ENCODE measurements at places on chromosomes 16 and 17.

DNA sequence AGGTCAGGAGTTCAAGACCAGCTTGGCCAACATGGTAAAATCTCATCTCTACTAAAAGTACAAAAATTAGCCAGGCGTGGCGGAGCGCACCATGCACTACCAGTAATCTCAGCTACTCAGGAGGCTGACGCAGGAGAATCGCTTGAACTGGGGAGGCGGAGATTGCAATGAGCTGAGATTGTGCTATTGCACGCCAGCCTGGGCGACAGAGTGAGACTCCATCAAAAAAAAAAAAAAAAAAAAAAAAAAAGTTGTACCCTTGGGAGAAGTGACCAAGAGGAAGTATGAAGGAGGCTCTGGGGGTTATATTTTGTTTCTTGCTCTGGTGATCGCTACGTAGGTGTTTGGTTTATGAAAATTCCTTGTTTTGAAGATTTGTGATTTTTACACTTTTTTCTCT lies 66.3 kb downstream of the LITAF start:
- peak; percentile 8 for DNase-seq

DNA sequence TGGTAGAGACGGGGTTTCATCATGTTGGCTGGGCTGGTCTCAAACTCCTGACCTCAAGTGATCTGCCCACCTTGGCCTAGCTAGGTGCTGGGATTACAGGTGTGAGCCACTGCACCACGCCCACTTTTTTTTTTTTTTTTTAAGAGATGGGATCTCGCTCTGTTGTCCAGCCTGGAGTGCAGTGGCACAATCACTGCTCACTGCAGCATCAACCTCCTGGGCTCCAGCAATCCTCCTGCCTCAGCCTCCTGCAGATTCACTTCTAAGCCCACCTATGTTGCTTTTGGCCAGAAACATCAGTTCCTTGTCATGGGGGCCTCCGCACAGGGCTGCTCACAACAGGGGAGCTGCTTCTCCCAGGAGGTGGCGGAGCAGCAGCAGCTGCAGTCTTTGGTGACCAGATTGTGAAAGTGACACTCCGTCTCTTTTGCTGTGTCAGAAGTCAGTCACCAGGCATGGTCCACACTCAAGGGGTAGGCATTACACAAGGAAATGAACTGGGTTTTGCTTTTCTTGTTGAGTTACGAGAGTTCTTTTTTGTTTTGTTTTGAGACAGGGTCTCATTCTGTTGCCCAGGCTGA lies 4.5 kb upstream of the NME4 start:
- peak; percentile 40 for DNase-seq

- DNase-seq: no peak
These were observed 265.9 kb downstream of the WWOX start for GRCh38 chr16:78365366-78365765.

- no peak for DNase-seq
These were observed 76.8 kb upstream of the LGALS9 start for GRCh38 chr17:27554152-27554551.

GRCh38 chr17:70070305-70071027 lies 4.6 kb upstream of the KCNJ16 start:
- DNase-seq: no peak

DNA sequence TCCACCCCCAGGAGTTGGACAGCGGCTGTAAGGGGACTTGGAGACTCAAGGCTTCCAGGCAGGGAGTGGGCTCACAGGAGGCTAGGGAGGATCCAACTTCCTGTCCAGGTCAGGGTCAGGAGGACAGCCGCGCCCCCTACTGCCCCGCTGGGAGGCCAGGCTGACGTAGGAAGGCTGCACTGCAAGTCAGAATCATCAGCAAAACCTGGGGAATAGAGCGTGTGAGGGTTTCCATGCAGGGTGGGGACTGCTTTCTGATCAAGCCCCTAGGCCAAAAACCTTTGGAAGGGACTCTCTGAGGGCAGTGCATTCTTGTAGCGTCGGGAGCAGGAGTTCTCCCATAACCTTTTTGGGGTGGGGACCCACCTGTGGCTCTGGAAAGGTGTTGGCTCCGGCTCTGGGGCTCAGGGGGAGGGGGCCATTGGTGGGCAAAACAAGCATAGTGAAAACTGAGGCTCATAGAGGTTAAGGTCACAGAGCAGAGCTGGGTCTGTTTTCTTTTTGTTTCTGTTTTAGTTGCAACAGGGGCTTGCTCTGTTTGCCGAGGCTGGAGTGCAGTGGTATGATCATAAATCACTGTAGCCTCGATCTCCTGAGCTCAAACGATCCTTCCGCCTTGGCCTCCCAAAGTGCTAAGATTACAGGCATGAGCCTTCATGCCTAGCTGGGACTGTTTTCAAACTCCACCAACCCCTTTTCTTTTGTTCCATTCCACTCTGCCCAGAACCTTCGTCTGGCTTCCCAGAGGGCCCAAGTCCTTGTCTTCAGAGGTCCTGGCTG lies 22.1 kb downstream of the RAI1 start:
- no peak for DNase-seq

DNA sequence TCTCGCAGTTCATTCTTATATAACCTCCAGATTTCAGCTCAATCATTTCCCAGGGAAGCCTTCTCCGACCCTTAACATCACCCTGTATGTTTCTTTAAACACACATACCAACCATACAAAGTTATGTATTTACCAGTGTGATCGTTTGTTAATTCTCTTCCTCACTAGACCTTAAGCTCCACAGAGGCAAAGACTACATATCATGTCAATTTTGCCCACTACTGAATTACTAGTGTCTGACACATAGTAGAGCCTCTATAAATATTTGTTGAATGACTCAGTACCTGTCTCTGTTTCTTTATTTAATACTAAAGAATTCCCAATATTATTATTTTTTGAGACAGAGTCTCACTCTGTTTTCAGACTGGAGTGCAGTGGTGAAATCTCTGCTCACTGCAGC lies 137.2 kb downstream of the SHISA9 start:
- DNase-seq: no peak

GRCh38 chr16:79836144-79836543 lies 235.6 kb upstream of the MAF start:
- DNase-seq: no peak

GRCh38 chr17:75456039-75456416 lies 407 bp upstream of the TMEM94 start:
- no peak for DNase-seq
